DMS 273 treated with DMSO at 0.1 percent for 48 hours (cell line): ENCODE measurements at places on chromosomes 6 and 20.

DNA sequence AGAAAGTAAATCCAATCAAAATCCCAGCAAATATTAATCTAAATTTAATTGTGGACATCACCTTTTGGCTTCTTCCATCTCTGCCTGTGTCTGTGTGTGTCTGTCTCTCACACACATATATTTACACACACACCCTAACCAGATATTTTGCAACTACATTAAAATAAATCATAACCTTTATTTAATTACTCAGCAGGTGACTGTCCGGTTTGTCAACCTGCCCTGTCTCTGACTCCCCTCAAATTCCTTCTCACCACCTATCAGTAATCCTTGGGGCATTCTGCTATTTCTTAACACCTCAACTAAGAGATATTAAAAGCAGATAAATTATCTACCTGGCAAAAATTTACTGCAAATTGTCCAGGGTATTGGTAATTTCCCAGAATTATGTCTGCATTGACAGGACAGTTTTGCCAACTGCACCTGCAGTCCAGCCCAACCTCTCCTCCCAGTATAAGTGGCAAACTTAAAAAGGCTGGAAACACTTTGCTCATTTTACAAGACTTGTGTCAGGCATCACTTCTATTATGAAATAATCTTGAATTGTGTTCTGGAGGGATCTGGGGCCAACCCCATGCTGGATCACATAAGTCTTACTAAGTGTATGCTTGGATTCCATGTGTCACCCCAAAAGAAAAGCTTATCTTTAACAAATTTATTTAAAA lies 216.1 kb downstream of the GMDS start:
- DNase-seq = no peak

DNA sequence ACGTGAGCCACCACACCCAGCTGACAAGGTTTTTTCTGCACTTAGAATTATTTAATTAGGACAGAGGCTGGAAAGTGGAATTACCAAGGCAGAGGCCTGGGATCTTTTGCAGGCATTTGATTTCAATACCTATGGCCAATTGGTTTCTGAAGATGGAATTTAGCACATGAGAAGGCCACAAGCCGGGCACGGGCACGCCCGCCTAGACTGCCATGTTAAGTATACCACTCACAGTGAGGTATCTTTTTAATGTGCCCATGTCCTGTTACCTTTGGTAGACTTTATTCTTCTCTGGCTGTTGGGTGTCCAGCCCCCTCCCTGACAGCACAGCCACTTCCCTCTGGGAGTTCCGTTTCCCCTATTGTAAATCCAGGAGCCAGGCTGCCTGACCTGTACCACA lies 18.0 kb upstream of the TAF8 start:
- DNase-seq = no peak

GRCh38 chr20:5448449-5449118 lies 131.8 kb upstream of the PROKR2 start:
- DNase-seq = no peak

GRCh38 chr20:46325789-46326188 lies 17.5 kb upstream of the CDH22 start:
- no peak for DNase-seq

GRCh38 chr6:84652356-84653026 lies 111.9 kb downstream of the TBX18 start:
- no peak for DNase-seq

- DNase-seq = no peak
These were observed 1.3 kb downstream of the EPPIN start for GRCh38 chr20:45545754-45546453.
